ENCODE measurements at places on chromosomes 7 and 10.

- DNase-seq = no peak
These were observed 9.6 kb downstream of the PDZD8 start for GRCh38 chr10:117365612-117366011.

- DNase-seq = no peak
These were observed 180.5 kb downstream of the PFKFB3 start for GRCh38 chr10:6383096-6383812.

DNA sequence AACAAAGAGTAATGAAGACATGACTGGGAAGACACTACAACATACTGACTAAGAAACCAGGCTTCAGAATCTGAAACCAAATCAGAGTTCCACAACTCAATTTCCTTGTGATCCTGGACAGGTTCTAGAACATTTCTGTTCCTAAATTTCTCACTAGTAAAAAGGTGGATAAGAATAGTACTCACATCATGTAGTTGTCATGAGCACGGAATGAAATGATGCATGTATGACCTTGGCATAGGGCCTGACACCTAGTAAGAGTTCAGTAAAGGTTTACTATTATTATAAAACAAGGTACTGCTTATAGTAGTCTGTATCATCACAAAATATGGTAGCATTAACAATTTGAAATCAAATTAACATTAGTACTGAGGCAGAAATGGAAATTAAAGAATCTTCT lies 19.9 kb downstream of the DOCK4 start:
- DNase-seq = no peak

DNA sequence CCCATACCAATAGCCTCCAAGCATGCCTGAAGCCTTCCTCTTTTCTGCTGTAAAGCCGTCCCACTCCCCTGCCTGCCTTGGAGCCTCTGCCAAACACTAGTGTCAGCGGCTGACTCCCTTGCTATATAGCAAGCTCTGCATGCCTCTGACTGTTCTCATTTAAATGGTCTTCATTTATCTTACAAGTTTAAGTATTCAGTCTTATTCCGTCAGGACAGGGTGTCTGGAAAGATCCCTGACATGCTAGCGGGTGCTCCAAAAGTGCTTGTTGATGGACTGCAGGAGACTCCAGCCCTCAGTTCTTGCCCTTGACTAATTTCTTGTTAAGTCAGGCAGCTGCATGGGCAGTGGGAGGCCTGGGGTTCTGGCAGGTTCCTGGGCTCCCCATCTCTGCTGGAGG lies 298.7 kb downstream of the GFRA1 start:
- no peak for DNase-seq
